ENCODE measurements at places on chromosomes 2 and 18.

- no peak for DNase-seq
Measured at GRCh38 chr2:108263401-108263800, 23.6 kb downstream of the SULT1C3 start.

DNA sequence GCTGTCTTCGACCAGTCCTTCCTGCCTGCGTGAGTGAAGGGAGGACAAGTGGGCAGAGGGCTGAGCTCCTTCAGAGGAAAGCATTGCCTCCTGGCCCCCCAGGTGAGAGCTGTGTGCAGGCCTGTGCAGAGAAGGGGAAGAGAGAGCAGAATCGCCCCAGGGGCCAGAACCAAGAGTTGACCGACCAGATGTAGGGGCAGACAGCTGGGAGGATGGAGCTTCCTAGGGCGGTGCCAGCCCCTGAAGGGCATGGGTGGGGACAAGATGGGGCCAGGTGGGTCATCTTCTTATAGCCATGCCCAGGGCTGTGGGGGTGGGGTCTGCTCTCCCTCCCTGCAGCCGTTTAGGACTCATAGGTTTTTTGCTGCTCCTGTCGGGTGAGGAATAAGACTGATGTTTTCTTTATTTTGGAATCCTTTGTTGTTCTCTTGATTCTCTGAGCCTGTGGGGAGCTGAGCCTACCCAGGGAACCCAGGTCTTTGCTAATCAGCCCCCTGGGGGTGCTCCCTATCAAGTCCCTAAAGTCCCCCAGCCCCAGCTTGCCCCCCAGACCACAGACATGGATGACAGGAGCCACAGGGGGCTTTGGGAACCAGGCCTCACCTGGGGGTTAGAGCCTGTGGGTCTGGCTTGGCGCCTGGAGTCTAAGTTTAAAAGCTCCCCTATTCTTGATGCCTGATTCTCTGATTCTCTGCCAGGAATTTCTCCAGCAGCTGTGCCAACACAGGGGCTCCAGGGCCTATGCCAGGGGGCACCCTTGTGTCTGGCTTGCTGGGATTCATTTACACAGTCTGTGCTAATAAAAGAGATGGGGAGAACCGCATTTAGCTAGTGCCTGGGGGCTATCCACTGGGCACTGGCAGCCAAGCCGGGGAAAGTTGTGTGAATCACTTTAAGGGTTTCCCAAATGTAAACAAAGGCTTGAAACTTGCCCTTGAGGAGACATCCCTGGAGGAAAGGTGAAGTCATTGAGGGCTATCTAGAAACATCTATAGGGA is 9.3 kb upstream of the EFHD1 start:
- peak; percentile 94 for DNase-seq

DNA sequence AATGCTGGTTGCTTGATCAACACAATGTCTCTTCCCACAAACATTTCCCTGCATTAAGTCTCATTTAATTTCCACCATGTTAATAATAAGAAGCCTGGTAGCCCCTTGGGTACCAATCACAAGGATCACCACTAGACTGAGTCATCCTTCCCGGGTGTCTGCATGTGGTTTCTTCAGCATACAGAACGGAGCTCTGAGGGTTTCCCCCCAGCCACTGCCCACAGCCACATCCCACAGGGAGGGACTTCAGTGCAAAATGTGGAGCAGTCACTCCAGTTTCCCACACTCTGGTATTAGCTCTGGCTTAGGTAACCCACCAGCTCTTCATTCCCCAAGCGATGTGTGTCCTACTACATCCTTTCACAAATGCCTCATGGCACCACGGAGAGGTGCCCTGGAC is 42.7 kb upstream of the POLE4 start:
- no peak for DNase-seq

DNA sequence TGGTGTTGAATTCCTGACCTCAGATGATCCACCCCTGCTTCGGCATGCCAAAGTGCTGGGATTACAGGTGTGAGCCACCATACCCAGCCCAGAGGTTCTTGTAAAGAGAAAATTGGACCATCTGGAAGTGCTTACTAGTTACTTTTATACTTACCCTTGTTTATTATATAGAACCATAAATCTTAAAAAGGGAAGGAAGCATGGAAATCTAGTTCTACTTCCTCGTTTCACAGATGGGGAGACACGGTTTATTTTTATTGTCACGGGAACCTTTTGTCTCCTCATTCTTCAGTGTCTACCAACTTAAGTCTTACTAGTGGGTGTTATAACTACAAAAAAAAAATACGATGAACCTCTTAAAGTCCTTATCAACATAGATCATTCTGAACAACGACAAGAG is 45.8 kb upstream of the PDK1 start:
- no peak for DNase-seq

DNA sequence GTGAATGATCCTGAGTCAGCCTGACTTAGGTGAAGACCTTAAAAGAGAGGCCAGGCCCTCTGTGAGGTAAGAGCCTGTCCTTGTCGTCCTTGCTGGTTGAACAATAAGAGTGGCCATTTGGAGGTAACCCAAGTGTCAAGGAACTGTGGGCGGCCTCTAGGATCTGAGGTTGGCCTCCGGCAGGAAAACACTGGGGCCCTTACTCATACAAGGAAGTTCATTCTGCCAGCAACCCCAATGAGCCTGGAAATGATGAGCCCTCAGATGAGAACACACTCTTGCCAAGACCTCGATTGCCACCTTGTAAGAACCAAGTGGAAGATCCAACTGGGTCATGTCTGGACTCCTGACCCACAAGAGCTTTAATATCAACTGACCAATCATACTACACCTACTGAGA is 95.5 kb upstream of the LRATD1 start:
- DNase-seq, result no peak

- DNase-seq, result no peak
Measured at GRCh38 chr18:12264864-12265263, 10.7 kb downstream of the CIDEA start.

GRCh38 chr18:12765126-12765525 is 62.3 kb downstream of the PSMG2 start:
- DNase-seq, result peak; percentile 39

- no peak for DNase-seq
Measured at GRCh38 chr2:68317971-68318913, 1.5 kb downstream of the CNRIP1 start.

GRCh38 chr2:64137567-64137966 is 6.7 kb downstream of the PELI1 start:
- no peak for DNase-seq

DNA sequence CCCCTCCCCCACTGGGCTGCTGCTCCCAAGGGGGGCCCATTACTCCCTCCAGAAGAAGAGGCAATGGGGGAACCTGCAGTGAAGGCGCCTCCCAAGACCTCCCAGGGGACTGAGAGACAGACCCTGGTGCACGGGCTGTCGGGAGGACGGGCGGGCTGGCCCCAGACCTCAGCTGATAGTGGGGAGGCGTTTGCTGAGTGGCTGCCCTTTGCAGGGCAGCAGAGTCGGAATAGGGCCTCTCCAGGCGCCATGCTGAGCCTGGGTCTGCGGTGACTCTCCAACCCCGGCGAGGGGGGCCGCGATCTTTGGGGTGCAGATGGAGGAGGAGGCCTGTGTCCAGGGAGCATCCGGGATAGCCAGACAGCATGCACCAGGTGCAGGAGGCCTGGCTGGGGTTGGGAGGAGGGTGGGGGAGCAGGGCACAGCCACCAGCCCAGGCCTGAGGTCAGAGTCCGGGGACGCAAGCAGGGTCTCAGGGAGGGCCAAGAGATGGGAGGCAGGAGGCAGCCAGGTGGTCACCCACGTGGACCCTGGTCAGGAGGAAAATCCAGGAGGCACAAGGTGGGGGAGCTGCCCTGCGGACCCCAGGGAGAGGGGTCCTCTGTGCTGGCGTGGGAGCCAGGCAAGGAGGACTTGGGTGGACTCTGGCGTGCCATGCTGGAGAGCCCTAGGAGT is 11.0 kb downstream of the CROCC2 start:
- DNase-seq, result no peak

DNA sequence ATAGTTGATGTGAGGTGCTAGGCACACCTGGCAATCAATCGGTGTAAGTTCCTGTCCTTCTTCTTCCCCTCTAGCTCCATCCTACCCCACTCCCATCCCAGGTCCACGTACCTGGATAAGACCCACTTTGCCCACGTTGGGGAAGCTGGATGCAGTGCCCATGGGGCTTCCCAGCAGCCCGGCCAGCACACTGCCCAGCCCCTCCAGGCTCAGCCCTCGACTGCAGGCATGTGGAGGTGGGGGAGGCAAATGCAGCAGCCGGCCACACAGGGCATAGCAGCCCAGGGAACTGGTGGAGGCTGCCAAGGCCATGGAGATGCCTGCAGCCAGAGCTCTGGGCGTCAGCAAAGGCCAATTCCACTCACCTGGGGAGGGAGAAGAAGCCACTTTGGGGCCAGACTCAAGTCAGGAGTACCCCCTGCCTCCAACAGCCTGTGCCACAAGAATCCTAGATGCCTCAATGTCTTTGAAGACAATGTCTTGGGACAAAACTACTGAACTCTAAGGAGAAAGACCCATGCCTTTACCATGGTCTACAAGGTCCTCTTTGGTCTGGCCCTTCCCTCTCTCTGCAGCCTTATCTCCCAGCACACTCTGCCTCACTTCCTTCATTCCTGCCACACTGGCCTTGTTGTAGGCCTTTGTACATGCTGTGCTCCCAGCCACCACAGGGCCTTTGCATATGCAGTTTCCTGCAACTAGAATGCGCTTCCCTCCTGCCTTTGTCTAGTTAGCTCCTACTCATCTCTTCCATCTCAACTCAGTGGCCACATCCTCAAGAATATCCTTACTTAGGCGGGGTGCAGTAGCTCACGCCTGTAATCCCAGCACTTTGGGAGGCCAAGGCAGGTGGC is 4.5 kb downstream of the SLC23A3 start:
- no peak for DNase-seq

- no peak for DNase-seq
Measured at GRCh38 chr2:226636586-226636985, 163.0 kb downstream of the IRS1 start.

DNA sequence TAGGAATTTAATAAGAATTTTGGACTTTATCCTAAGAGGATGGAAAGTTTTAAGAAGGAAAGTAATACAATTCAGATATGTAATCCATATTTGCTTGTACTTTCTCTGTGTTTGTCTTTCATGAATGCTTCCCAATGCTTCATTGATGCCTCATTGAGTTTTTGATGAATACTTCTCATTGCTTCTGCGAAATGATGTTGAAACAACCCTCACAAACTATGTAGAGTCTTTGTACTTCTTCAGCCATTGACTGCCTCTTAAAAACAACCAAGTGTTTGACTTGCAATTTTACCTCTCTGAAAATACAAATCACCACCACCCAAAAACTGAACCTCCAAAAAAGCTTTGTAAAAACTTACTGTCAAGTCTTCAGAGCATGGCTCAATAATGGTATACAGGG is 424.1 kb downstream of the ERBB4 start:
- no peak for DNase-seq

GRCh38 chr2:140117386-140117785 is 1337.2 kb upstream of the NXPH2 start:
- DNase-seq, result peak; percentile 100

DNA sequence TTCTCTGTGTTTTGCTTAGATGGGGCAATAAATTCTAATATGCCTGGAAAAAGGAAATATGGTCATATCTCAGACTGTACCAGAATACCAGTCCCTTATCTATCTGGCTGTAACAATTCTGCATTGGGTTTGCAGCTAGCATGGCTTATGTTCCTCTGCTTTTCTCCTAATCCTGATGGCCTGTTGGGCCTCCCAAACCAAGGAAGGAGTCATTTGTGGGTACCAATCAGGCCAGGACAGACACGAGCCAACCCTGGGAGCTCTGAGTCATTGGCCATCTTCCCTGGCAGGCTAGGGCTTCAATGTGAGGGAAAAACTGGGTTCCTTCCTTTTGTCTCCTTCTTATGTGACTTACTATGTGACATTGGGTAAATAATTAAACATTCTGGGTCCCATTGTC is 12.0 kb downstream of the SMARCAL1 start:
- DNase-seq, result no peak

DNA sequence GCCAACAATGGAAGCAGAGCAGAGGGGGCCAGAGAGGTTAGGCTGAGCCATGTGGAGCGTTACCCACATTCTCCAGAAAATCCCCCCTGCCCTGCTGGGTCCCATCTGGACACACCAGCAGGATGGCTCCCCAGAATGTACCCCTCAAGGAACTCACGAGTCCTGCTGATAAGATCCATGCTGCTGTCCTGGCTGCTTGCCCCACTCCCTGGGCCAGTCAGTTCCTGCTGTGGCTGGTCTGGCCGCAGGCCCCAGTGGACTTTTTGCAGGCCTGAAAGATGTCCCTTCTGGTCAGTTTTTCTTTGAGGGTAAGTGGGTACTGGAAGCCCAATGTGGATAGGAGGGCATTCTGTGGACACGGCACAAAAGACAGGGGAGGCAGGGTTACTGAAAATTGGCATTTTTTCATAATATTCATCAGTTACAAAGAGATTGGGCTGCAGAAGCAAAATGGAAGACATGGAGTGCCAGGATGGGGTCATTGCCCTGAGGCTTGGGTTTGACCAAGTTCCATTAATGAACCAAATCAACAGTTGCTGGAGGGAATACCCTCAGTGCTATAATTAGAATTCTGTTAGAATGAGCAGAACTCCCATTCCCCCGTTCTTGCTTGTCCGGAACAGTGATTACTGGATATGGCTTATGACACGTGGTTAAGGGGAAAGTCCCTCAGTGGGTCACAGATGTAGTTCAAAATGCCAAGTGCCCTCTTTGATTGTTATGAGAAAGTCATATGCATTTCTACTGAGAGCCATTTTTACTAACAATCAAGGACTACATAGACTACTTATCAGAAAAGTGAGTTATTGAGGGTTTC is 38.7 kb downstream of the SLC4A5 start:
- DNase-seq, result no peak
